Spleen (tissue), 13 donors: ENCODE measurements at places on chromosomes 1 and 21. TPM values are rescaled to one million over a fixed set of nuclear protein-coding genes. Genes with fewer than 3 reads are reported as not detected.

DNA sequence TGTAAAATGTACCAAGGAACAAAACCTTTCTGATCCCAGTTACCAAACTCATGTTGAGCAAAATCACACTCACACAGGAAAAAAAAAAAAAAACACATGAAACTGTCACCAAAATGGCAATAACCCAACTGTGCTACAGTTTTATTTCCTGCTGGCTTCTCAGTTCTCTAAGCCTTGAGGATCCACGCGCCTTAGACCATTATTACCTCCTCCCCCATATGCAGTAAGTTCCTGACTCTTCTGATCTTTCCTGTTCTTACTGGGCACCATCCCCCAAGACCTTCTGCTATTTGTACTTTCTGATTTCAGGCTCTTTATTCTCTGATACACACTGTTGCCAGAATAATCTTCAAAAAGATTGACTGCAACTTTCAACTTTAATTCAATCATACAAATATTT is 79.6 kb downstream of the SLC45A1 start:
- no peak for DNase-seq

GRCh38 chr1:235952950-235953615 is 86.4 kb upstream of the LYST start:
- DNase-seq = no peak

DNA sequence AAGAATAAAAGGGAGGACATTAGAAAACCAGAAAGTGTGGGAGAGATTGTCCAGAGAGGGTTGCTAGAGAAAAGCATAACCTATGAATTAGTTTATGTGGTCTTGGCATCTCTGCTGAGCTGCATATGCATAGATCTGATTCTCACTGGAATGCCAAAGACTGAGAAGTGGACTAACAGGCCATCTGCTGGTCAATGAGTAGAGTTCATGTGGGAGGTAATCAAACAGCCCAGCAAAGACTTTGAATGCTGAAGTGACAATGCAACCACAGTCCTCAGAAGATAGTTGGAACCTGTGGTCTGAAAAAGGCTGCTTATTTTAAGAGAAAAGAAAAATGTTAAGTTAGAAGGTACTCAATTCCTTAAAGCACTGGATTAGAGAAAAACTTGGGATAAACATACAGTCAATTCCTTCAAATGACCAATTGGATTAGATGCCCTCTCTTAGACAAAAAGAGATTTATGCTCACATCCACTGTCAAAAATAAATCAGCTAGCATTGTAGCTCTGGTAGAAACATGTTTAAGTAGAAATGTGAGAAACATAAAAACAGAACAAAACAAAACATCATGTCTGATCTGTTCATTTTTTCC is 382.8 kb downstream of the AMY1C start:
- no peak for DNase-seq

GRCh38 chr1:6889875-6890480 is 104.7 kb downstream of the CAMTA1 start:
- no peak for DNase-seq

- DNase-seq = no peak
These were observed 107.6 kb downstream of the DAB1 start for GRCh38 chr1:57316291-57316690.

GRCh38 chr1:63189677-63190076 is 132.7 kb upstream of the FOXD3 start:
- DNase-seq = no peak

DNA sequence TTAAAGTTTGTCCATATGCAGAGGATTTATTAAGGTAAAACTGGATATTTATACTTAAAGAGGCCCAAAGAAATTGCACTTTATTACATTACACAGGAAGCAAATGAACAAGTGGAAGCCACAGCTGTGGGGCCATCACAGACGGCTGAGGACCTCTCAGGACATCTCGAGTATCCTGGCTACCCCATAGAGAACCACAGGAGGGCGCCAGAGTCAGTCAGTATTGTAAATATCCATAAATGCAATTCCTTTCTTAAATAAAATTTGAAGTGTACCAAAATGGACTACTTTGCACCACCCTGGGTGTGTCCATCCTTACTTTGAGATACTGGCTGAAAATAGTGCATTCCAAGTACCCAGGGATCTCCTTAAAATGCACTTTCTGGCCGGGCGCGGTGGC is 257.2 kb downstream of the MRPL39 start:
- no peak for DNase-seq

DNA sequence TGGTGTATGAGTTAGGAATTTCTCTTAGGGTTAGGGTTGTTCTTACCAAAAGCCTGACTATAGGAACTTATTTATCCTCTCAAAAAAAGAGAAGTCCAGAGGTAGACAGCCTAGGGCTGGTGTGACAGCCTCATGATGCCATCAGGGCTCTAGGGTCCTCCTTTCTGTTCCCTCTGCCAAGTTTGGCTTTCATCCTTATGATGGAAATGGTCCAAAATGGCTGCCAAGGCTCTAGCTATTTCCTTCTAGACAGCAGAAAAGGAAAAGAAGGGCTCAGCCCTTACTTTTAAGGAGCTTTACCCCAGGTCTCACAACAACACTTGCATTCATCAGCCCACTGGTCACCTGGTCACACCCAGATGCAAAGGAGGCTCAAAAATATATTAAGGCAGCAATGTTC is 44.5 kb downstream of the IL12RB2 start:
- DNase-seq = no peak

DNA sequence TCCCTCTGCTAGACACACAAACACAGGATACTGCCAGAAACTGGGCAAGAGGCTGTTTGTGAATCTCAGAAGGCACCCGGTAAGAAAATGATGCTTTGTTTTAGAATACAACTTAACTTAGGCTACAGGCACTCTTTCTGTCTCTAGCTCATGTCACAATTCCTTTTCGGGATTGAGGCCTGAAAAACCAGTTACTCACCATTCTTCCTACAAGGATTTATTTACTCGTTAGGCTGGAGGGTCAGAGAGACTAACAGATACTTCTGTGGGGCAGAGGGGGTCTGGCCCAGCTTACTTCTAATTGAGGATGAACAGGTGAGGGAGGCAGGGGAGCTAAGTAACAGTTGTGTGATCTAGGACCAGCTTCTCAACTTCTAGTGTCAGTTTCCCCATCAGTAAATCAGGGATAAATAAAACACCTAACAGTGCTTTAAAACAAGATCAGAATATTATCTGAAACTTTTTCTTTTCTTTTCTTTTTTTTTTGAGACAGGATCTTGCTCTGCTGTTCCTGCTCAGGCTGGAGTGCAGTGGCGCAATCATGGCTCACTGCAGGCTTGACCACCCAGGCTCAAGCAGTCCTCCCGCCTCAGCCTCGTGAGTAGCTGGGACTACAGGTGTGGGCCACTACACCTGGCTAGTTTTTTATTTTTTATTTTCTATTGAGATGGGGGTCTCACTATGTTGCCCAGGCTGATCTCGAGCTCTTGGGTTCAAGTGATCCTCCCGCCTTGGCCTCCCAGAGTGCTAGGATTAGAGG is 31.9 kb downstream of the NFYC start:
- DNase-seq = no peak

DNA sequence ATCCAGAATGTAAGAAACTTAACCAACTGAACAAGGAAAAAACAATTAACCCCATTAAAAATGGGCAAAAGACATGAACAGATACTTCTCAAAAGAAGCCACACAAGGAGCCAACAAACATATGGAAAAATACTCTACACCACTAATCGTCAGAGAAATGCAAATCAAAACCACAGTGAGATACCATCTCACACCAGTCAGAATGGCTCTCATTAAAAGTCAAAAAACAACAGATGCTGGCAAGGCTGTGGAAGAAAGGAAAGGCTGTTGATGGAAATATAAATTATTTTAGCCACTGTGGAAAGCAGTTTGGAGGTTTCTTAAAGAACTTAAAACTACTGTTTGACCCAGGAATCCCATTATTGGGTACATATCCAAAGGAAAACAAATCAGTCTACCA is 51.2 kb downstream of the RGS4 start:
- DNase-seq = no peak

DNA sequence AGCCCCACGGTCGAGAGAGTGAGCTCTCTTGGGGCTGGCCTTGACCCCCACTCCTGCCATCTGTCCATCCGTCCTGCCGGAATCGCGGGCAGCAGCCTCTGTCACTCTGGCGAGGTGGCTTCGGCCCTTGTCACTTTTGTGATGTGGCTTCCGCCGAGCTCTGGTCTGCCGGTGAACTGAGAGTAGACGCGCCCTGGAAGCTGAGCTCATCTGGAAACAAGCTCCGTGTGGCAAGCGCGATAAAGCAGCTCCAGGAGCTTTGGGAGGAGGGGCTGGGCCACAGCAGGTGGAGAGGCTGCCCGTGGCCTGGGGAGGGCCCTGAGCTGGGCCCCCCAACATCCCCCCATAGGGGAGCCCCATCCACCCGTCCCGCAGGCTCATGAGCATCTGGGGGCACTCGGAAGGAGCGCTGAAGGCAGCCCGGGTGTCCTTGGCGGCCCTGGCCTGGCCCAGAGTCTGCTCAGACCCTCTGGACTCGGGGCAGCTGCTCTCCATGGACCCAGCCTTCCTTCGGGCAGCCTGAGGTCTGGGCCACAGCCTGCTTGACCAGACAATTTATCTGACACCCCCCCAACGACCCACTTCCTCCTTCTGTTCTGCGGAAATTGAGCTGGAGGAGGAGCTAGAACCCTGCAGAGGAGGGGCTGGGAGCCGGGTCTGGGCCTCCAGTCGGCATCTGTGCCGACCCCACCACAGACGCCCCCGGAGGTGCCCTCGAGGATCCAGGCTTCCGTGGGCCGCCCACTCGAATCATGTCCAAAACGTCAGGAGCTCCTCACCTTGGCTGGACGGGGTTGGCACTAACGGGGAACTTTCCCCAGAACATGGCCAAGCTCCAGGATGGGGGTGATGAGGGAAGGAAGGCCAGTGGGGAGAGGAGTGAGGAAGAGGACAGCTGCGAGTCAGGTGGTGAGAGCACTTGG is 59.1 kb downstream of the SLC19A1 start:
- DNase-seq = peak; percentile 91

Gene NUP210L
- total RNA-seq = 0.06 TPM

Gene KIAA1614
- total RNA-seq = 7.1 TPM

Gene ADAMTSL4
- 2.8 TPM for total RNA-seq

Gene UBXN10
- 0.17 TPM for total RNA-seq

Gene ZCCHC17
- total RNA-seq = 21.6 TPM
